COLO829 (cell line): ENCODE measurements at places on chromosomes 7 and 10.

- DNase-seq, result no peak
Observed at GRCh38 chr7:31683445-31684225, 3.4 kb upstream of the PPP1R17 start.

- no peak for DNase-seq
Observed at GRCh38 chr7:138750901-138751464, 46.8 kb upstream of the TMEM213 start.

DNA sequence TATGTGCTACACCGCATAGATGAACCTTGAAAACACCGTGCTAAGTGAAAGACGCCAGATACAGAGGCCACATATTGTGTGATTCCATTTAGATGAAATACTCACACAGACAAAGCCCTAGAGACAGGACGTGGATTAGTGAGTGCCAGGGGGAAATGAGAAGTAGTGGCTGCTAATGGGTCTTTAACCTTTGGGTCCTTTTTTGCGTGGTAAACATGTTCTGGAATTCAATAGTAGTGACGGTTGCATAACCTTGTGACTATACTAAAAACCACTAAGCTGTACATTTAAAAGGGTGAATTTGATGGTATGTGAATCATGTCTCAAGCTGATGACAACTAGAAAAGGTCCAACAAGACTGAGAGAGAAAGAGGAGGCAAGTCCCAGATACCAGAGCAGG lies 15.6 kb downstream of the SMKR1 start:
- no peak for DNase-seq

- no peak for DNase-seq
Observed at GRCh38 chr10:97185326-97186058, at the start of gene SLIT1. Gene SLIT1, minus strand, starts transcription at chr10:97185959. Its CDS starts 285 bp downstream, at chr10:97185674.

GRCh38 chr10:90148116-90148855 lies 446.9 kb downstream of the KIF20B start:
- DNase-seq, result peak; percentile 2

GRCh38 chr10:36280321-36280741 lies 638.2 kb upstream of the FZD8 start:
- DNase-seq, result no peak

- DNase-seq, result peak; percentile 82
Observed at GRCh38 chr7:47786557-47787248, 161.6 kb downstream of the PKD1L1 start.

- no peak for DNase-seq
Observed at GRCh38 chr7:45974540-45975360, 53.7 kb upstream of the IGFBP3 start.

DNA sequence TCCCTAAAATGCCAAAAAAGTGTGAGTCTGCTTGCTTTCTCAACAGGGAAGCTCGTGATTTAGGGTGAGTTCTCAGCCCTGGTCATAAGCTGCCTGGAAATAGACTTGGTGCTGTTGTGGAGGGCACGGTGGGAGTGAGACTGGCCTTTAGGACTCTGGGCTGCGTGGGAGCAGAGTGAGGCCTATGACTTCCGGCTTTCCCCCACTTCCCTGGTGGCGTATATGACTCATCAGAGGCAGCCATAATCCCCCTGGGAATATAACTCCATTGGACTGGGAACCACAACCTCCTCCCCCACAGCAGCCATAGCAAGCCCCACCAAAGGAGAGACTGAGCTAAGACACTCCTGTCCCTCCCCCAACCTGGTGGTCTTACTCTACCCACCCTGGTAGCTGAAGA lies 95.0 kb downstream of the PON1 start:
- peak; percentile 35 for DNase-seq

GRCh38 chr7:87543623-87544022 lies 57.1 kb downstream of the ABCB1 start:
- DNase-seq, result no peak

DNA sequence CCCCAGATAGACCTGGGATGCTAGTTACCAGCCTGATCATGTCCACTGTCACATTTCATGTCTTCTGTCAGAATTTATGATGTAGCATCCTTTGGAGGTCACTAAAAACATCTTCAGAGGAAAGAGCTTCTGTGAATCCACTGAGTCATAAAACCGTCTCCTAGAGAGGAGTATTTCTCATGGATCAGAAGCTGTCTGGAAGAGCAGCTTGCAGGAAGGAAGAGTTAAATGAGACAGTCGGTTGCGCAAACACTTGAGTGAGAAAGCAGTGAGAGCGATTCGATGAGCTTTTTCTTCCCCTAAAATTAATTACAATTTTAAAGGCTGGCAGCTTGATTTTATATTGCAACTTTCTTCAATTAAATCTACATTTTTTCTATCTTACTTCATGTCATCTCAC lies 47.2 kb upstream of the WDR11 start:
- no peak for DNase-seq

GRCh38 chr10:54125098-54125747 lies 675.8 kb downstream of the PCDH15 start:
- DNase-seq, result no peak

DNA sequence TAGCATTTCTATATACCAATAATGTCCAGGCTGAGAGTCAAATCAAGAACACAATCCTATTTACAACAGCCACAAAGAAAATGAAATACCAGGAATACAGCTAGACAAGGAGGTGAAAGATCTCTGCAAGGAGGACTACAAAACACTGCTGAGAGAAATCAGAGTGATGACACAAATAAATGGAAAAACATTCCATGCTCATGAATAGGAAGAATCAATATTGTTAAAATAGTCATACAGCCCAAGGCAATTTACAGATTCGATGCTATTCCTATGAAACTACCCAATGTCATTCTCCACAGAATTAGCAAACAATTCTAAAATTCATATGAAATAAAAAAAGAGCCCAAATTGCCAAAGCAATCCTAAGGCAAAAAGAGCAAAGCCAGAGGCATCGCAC lies 116.8 kb upstream of the ZNF32 start:
- DNase-seq, result no peak

- peak; percentile 14 for DNase-seq
Observed at GRCh38 chr7:157139111-157139809, 534 bp downstream of the UBE3C start.

GRCh38 chr7:100351657-100352058 lies 6.3 kb upstream of the PILRB start:
- DNase-seq, result no peak

- no peak for DNase-seq
Observed at GRCh38 chr10:35993591-35994515, 351.8 kb upstream of the FZD8 start.

- DNase-seq, result no peak
Observed at GRCh38 chr10:70784471-70784870, 706 bp downstream of the TBATA start.
